Smooth muscle cell of trachea (primary cell): ENCODE measurements at places on chromosomes 1 and 21. TPM values are rescaled to one million over a fixed set of nuclear protein-coding genes. Genes with fewer than 3 reads are reported as not detected.

GBP5 gene
- 0.17 and 0.87 TPM in 2 replicates for total RNA-seq

SLFNL1 gene
- total RNA-seq: 0.66 and 0.73 TPM in 2 replicates

HSD3B2 gene
- not detected in 2 replicates for total RNA-seq

CACNA1S gene
- total RNA-seq: not detected in 2 replicates

ATG4C gene
- total RNA-seq: 9.6 and 9.7 TPM in 2 replicates

PANK4 gene
- total RNA-seq: 15.6 and 23.3 TPM in 2 replicates

NES gene
- total RNA-seq: 58.2 and 110 TPM in 2 replicates

CHI3L2 gene
- total RNA-seq: 2.5 and 10.6 TPM in 2 replicates

FNDC10 gene
- total RNA-seq: 1.6 and 4.1 TPM in 2 replicates

PKP1 gene
- under 0.01 TPM in 2 replicates for total RNA-seq

KMO gene
- 0.17 TPM in 1 of 2 replicates, not detected in the other for total RNA-seq

OR2L2 gene
- total RNA-seq: under 0.01 TPM in 1 of 2 replicates, not detected in the other

CELA2B gene
- total RNA-seq: not detected in 2 replicates

SLC35F3 gene
- total RNA-seq: under 0.01 TPM in 1 of 2 replicates, not detected in the other

TDRD10 gene
- total RNA-seq: 0.17 TPM in 1 of 2 replicates, not detected in the other

SETDB1 gene
- 35.9 and 42.5 TPM in 2 replicates for total RNA-seq

CFHR3 gene
- total RNA-seq: not detected in 2 replicates
